ENCODE measurements at places on chromosomes 1 and 21. TPM values are rescaled to one million over a fixed set of nuclear protein-coding genes. Genes with fewer than 3 reads are reported as not detected.

DNA sequence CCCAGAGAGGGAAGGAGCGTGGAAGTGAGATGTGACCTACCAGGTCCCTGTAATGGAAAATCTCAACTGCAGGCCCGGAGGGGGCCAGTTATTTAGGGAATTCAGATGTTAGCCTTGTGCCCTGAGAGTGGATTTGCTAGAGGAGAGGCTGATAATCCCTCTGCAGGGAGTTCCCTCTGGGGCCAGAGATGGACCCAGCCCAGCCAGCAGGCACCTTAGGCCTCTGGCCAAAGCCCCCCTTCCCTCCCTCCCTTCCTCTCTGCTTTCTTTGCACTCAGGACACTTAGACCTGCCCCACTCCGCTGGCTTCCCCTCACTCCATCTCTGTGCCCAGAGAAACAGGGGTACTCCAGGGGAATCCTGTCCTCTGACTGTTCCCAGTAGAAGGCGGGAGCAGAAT lies 1.5 kb upstream of the ATP1A2 start:
- H3K36me3 ChIP-seq, result no peaks in the 10 kb centered on the region
- H3K27ac ChIP-seq, result no peak overlapping the region
- DNase-seq, result no peak
- H3K4me1 ChIP-seq, result peaks cover under 1% of the 10 kb centered on the region

The ETV3L gene
- total RNA-seq, result not detected

DNA sequence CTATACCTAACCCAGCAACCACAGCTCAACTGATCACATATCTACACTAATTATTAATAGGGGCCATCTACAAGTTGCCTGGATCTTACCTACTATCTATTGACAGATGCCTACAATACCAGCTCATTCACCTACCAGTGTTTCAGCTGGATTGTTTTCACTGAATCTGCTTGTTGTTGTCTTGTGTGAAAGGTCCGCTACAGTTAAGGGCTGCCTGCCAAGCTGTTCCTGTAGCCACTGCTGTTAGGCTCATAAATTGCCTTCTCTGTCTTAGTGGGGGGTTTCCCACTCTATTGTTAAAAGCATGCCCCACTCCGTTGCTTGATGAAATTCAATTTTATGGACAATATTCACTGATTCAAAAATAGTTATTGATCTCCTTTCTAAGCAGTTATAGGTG lies 199.7 kb upstream of the TMPRSS15 start:
- H3K36me3 ChIP-seq, result no peaks in the 10 kb centered on the region
- H3K27ac ChIP-seq, result no peak overlapping the region
- no peaks in the 10 kb centered on the region for H3K4me1 ChIP-seq
- H3K4me3 ChIP-seq, result no peak overlapping the region
- no peak for DNase-seq
- H3K27me3 ChIP-seq, result no peaks in the 10 kb centered on the region

DNA sequence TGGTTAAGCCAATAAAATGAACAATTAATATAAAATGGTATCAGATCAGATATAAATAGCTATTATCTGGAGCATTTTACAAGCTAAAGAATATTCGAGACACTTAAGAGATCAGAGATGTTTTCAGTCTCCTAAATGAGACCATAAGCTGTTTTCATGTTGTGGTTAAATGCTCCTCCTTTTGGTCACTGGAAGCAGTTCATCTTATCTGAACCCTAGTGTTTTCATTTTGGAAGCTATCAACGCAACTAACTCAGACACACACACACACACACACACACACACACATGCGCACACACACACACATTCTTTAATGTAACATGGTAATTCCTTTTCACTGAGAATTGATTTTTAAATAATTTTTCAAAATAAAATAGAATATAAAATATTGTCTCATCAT lies 10.0 kb upstream of the LRRC8C start:
- peak overlapping the region; percentile 59 for H3K27ac ChIP-seq
- peaks cover 57% of the 10 kb centered on the region for H3K4me1 ChIP-seq
- peaks cover 37% of the 10 kb centered on the region for H3K36me3 ChIP-seq

The LPAR3 gene
- total RNA-seq, result 0.58 TPM

The RBBP5 gene
- total RNA-seq, result 18.8 TPM

The SYT14 gene
- not detected for total RNA-seq

The RGSL1 gene
- total RNA-seq, result not detected

The CD1B gene
- not detected for total RNA-seq

- no peak overlapping the region for H3K27ac ChIP-seq
- H3K36me3 ChIP-seq, result peaks cover 5% of the 10 kb centered on the region
- DNase-seq, result peak; percentile 33
- H3K4me1 ChIP-seq, result peaks cover 76% of the 10 kb centered on the region
- no peaks in the 10 kb centered on the region for H3K27me3 ChIP-seq
- no peak overlapping the region for H3K4me3 ChIP-seq
These were observed 54.1 kb downstream of the LUZP1 start for GRCh38 chr1:23114424-23115079.

DNA sequence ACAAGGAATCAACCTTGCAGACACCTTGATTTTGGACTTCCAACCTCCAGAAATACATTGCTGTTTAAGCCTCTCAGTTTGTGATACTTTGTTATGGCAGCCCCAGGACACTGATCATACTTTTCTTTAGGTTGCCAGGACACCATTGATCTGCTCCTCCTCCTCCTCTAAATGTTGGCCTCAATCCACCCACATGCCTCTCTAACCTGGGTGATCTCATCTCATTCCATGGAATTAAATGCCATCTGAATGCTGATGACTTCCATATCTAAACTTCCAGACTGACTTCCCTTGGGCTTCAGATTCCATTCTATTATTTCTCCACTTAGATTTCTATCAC lies 7.4 kb upstream of the PPP1R15B start:
- H3K4me1 ChIP-seq, result peaks cover 37% of the 10 kb centered on the region
- H3K36me3 ChIP-seq, result no peaks in the 10 kb centered on the region
- no peak overlapping the region for H3K4me3 ChIP-seq

GRCh38 chr1:32780628-32781234 lies 36.4 kb downstream of the YARS1 start:
- H3K27me3 ChIP-seq, result no peaks in the 10 kb centered on the region
- DNase-seq, result no peak
- no peak overlapping the region for H3K4me3 ChIP-seq

The SHISA4 gene
- 0.47 TPM for total RNA-seq

The ADAMTS1 gene
- 0.20 TPM for total RNA-seq

DNA sequence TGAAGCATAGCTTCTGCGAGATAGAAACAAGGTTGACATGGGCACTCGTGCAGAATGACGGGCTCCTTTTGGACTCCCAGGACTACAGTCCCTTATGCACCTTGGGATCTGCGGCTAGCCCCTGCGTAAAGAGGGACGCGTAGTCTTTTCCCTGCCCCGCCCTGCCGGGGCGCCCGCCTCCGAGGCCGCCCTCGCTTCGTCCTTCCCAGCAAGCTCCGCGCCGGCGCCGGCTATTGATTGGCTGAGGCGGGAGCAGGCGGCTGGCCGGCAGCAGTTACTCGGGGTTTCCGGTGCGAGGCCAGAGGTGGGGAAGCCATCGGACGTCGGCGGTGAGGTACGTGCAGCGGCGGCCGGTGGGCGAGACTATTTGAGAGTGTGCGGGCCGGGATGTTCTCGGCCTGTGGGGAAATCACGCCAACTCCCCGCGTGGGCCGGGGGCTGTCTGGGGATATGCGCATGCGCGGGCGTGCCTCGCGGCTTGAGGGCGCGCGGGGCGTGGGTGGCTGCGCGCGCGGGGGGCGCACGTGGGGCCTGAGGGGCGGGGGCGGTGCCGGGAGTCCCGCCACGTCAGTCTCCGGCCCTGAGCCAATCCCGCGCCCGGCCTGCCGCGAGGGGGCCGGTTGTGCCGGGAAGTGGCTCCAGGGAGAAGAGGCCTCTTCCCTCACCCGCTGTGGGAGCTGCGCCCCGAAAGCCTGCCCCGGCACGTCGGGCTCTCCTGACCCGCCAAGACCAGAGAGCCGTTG lies at the start of gene TXLNA:
TXLNA (plus strand) TSS at position 233 of the 743 bp plus-strand sequence. CDS start 671 bp downstream, outside the sequence.
- no peaks in the 10 kb centered on the region for H3K27me3 ChIP-seq
- peak; percentile 94 for DNase-seq
- H3K27ac ChIP-seq, result peak within 1 kb of the TSS; percentile 98
- peaks cover 41% of the 10 kb centered on the region for H3K36me3 ChIP-seq

DNA sequence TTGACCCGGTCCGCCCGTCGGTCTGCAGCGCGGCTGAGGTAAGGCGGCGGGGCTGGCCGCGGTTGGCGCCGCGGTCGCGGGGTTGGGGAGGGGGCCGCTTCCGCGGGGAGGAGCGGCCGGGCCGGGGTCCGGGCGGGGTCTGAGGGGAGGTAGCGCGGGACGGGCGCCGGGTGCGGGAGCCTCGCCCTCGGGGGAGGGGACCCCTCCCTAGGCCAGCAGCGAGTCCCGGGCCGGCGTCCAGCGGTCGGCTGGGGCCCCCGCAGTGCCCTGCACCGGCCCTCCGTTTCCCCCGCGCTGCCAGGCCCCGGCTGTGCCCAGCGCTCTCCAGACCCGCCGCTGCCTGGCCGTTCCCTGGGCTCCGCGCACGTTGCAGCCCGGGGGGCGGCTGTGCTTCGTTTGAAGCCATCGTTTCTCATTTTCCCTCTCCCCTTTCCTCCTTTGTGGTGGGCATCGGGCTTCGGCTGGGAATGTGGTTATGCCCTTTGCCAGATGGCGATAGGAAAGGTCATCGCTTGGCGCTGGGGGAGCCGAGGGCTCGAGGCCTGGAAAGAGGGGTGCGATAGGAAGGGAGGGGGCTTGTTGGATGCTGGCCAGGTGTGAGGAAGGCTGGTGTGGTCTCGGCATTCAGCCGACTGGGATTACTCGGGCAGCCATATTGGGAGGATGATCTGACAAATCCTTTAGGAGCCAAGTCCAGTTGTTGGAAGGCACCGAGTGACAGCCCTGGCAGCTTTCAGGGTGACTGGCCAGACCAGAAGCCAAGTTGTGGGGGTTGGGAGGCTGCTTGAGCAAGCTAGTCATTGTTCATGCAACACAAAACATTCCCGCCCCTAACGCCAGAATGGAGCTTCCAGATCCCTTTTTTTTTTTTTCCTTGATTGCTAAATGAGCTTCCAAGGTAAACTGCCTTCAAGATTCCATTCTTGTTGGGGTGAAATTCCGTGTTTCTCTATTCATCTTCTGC lies 753 bp downstream of the KIF1B start:
- peak overlapping the region; percentile 38 for H3K27ac ChIP-seq
- peak overlapping the region; percentile 71 for H3K4me3 ChIP-seq
- no peaks in the 10 kb centered on the region for H3K36me3 ChIP-seq
- no peaks in the 10 kb centered on the region for H3K27me3 ChIP-seq
- peak; percentile 53 for DNase-seq
- H3K4me1 ChIP-seq, result peaks cover 32% of the 10 kb centered on the region

- peaks cover 19% of the 10 kb centered on the region for H3K36me3 ChIP-seq
- H3K4me1 ChIP-seq, result peaks cover 2% of the 10 kb centered on the region
- H3K27ac ChIP-seq, result no peak overlapping the region
- DNase-seq, result peak; percentile 9
- no peaks in the 10 kb centered on the region for H3K27me3 ChIP-seq
These were observed 209.9 kb downstream of the FAF1 start for GRCh38 chr1:50750021-50750619.

- no peaks in the 10 kb centered on the region for H3K4me1 ChIP-seq
- no peak overlapping the region for H3K4me3 ChIP-seq
- peaks cover 1% of the 10 kb centered on the region for H3K36me3 ChIP-seq
- no peaks in the 10 kb centered on the region for H3K27me3 ChIP-seq
These were observed 19.6 kb downstream of the CASP9 start for GRCh38 chr1:15504436-15504835.

The TCEA3 gene
- total RNA-seq, result 8.3 TPM

DNA sequence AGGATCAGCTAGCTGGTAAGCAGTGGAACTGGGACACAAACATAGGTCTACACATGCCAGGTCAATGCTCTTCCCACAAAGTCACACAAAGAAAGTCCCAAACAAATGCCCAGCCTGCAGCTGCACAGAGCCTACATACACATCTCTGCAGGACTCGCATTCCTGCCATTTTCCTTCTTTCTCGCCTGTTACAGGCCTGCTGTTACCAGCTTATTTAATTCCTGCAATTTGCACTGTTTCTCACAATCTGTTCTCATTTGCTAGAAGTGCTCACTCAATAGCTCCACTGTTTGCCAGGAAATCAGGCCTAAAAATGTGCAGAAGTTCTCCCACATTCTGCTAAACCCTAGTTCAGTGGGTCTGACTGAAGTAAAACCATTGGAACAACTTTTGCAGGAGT lies 362.6 kb upstream of the C1orf87 start:
- no peak for DNase-seq
- no peak overlapping the region for H3K4me3 ChIP-seq
- no peaks in the 10 kb centered on the region for H3K36me3 ChIP-seq
- no peaks in the 10 kb centered on the region for H3K27me3 ChIP-seq

DNA sequence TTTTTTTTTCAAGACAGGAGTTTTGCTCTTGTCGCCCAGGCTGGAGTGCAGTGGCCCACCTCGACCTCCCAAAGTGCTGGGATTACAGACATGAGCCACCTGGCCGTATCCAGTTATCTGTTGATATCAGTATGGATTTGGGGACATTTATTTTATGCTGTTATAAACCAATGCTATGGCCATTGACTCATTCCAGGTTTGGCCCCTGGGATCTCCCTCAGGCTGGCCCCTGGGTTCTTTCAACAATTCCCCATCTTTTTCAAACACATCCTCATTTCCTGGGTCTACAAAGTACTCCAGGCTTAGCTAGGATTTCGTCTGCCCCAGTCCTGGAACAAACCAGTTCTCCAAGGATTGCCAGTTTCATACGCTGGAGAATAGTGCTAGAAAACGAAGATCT lies 44.1 kb downstream of the WDR4 start:
- H3K27me3 ChIP-seq, result no peaks in the 10 kb centered on the region
- peaks cover 34% of the 10 kb centered on the region for H3K4me1 ChIP-seq
- H3K27ac ChIP-seq, result no peak overlapping the region
- H3K36me3 ChIP-seq, result peaks cover 8% of the 10 kb centered on the region
- DNase-seq, result no peak
- H3K4me3 ChIP-seq, result no peak overlapping the region

The HAPLN2 gene
- total RNA-seq, result not detected

DNA sequence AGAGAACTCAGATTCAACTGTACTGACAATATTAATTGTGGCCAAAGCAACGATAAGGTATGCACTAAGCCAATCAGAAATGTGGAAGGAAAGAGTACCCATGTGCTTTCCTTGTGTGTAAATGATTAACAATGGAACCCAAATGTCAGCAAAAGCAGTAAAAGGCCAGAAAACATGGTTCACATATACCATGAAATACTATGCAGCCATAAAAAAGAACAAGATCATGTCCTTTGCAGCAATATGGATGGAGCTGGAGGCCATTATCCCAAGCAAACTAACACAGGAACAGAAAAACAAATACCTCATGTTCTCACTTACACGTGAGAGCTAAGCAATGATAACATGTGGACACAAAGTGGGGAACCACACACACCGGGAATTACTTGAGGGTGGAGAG lies 78.5 kb downstream of the SUSD4 start:
- no peak overlapping the region for H3K27ac ChIP-seq
- H3K36me3 ChIP-seq, result no peaks in the 10 kb centered on the region
- no peaks in the 10 kb centered on the region for H3K27me3 ChIP-seq
- no peaks in the 10 kb centered on the region for H3K4me1 ChIP-seq
- no peak for DNase-seq

The ZNF648 gene
- total RNA-seq, result not detected

GRCh38 chr1:94063379-94063778 lies 57.6 kb downstream of the ABCA4 start:
- no peak for DNase-seq
- peaks cover 3% of the 10 kb centered on the region for H3K4me1 ChIP-seq
- no peaks in the 10 kb centered on the region for H3K36me3 ChIP-seq
- no peak overlapping the region for H3K27ac ChIP-seq

The NES gene
- not detected for total RNA-seq

Measured in activated CD8-positive, alpha-beta T cell treated with anti-CD3 and anti-CD28 coated beads for 36 hours (primary cell).